Islet precursor cell (in vitro differentiated cells): ENCODE measurements at places on chromosomes 3 and 15.
A peak's percentile ranks its signal among the peaks of the same experiment; 100 is the strongest.

DNA sequence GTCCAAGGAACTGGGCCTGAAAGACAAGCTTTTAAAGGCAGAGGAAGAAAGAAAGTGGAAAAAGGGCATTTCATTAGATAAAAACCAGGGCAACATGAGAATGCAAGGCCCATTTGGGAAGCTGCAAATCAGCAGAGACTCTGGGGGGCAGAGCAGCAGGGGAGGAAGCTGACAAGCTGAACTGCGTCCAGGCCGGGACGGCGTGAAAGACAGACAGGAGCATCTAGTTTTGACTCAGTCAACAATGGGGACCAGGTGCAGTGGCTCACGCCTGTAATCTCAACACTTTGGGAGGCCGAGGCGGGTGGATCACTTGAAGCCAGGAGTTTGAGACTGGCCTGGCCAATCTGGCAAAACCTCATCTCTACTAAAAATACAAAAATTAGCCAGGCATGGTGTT, 69.9 kb downstream of the CDC25A start:
- DNase-seq = no peak

DNA sequence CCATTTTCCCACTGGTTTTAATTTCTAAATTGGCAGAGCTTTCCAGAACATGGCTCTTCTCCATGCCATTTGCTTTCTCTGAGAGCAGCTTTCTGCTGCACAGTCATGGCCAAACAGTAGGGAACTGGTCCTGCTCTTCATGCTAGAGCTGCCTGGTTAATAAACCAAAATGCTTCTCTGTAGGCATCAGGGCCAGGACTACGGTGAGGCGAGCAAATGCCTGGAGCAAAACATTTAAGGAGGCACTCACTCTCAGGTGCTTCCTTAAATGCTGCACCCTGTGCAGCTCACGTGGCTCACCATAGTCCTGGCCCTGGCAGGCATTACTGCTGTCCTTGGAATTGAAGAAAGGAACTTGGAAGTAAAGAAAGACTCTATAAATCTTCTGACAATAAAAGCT, 48.5 kb upstream of the PPP2R3A start:
- no peak for DNase-seq

- no peak for DNase-seq
Measured at GRCh38 chr15:69719527-69720240, 267.1 kb downstream of the RPLP1 start.

- no peak for DNase-seq
Measured at GRCh38 chr3:189309400-189309975, 137.7 kb downstream of the TPRG1 start.

DNA sequence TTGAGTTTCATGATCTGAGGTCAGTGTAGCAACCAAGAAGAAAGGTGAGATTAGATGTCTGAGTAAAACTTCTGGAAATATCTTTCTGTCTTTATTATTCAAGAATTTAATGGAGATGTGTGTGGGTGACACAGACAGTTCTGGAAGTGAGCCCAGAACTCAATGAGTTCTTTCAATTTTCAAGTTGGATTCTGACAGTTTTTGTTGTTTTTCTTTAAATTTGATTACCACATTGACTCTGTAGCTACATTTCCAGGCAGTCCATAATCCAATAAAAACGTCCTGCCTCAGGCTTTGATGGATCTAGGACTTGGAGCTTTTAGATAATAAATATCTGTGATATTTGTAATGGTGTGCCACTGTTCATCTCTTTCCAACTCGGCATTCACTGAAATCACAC, 3.9 kb upstream of the PARP14 start:
- no peak for DNase-seq

GRCh38 chr3:13768453-13768852, 111.4 kb downstream of the WNT7A start:
- peak; percentile 46 for DNase-seq

GRCh38 chr3:77160931-77161497, 121.1 kb downstream of the ROBO2 start:
- DNase-seq = no peak

- no peak for DNase-seq
Measured at GRCh38 chr3:168834558-168834957, 738.8 kb upstream of the GOLIM4 start.

DNA sequence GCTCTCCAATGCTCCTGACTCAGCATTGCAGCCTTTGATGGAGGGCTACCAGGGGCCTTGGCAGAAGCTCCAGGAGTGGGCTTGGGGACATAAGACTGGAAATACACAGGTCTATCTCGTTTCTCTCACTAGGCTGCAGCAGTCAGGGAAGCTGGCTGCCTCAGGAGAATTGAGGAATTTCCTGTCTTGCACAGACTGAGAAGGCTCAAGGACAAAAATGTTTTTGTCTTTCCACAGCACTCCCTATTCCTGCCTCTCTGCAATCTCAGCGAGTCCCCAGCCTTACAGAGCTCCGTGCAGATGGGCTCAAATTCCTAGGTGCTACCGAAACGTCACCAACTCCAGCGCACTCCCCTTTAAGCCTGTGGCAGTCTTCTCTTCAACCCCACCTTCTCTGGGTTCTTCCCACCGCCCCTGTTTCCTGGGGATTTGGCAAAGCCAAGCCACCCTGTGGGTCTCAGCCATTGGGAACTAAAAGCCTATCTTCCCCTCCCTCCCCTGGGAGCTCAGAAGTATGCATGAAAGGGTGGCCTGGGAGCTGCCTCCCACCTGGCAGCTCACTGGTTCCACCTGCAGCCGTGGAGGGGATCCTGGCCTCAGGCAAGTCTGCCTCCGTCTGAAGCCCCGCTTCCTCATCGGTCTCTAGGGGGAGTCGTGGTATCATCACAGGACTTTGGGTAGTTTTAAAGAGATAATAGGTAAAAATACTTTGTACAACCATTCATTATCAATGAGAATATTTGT, 322.6 kb upstream of the FRG2C start:
- DNase-seq = no peak

DNA sequence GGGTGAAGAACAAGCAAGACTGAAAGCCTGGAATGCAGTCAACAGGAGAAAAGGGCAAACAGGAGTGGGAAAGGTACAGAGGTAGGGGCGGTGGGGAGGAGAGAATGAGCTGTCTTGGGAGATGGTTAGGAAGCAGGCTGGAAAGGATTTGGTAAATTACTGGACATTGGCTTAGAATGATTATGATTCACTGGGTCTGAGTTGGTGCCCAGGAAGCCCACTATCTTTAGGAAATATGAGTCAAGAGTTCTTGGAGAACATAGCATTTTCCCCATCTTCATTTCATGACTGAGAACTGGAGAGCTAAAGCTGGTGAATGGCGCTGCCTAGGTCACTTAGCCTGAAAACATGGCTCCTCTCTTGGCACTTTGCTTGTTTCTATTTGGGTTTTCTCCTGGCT, 74.7 kb upstream of the C3orf80 start:
- DNase-seq = no peak

DNA sequence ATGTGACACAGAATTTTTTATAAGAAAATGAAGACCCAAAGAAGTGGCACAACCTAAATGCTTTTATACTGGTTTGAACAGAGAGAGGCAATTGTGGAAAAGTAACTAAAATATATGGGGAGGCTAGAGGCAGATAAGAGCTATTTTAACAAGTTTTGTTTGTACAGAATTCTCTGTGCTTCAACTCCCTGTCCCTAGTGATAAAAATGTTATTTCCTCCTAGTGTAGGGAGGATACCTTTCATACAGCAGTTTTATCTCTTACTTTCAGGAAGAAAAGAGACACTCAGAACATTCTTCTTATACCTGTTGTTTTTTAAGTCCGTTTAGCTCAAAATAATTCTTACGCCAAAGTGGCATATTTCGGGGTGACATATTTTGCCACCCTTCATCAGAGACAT, 21.2 kb upstream of the ZNF639 start:
- DNase-seq = no peak

DNA sequence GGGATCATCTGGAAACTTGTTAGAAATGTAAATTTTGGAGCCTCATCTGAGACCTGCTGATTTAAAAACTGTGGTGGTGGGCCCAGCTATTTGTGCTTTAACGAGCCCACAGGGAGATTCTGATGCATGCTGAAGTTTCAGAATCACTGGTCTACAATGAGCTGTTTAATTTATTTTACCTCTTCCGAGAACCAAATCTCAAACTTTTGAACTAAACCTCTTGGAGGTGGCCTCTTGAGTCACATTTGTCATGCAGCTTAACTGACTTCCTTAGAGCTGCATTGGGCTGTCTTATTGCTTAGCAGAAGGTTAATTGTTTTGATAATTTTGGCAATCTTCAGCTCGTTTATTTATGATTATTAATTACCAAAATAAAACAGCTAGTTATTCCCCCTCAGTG, 112.1 kb upstream of the NPHP3 start:
- DNase-seq = no peak

DNA sequence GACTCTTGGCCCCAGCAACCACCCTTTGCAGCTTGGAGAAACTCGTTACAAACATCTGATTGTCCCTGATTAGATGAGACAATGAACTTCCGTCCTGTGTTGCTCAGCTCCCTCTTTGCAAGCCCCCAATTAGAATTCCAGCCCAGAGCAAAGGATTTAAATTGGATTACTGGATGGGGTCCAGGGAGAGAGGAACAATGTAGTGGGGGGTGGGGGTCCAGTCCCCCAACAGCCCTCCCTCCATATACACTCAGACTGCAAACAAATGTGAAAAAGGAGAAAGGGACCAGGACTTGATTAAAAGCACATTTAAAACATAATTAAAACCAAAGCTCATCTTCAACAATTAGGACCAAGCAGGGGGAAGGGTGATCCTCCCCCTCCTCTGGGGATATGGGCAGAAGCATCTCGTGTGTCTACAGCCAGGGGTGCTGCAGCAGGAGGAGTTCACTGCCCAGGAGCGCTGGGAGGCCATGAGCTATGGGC, 71.7 kb upstream of the TMEM115 start:
- DNase-seq = no peak

DNA sequence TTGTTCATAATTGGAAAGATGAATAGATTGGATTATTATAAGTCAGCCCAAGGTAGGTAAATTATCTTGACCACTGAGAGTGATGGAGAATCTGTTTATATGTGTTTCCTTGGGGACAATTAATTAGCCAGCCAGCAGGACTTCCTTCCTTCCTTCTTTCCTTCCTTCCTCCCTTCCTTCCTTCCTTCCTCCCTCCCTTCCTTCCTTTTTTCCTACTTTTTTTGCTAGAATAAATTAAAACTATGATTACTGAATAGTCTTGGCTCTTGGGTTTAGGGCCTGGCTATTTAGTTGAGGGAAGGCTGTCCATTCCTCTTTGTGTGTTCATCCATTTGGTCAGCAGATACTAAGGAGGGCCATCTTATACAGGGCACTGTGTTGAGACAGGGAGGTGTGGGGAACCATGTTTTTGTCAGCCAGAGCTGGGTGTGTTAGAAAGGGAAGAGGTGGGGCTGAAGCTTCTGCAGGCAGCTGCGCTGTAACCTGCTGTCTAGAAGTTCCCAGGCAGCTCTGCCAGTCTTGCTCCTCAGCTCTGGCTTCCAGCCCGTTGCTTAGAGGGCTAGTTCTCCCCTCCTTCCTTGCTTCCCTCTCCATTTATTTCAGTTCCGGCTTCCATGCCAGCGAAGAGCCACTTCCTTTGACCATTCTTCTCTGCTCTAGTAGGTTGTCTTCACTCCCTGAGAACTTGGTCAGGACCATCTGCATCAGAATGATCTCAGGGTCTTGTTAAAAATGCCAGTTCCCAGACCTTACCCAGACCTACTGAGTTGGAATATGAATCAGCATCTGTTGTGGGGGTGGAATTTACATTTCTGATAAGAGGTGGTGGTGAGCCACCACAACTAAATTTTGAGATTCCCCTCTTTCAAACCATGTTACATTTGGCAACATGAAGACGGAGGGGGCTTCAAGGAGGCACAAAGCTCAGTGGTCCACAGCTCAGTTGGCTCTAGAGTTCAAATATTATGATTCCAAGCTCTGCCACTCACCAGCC, 113.9 kb downstream of the DGKG start:
- DNase-seq = no peak

- no peak for DNase-seq
Measured at GRCh38 chr15:85545185-85545584, 164.8 kb downstream of the AKAP13 start.

DNA sequence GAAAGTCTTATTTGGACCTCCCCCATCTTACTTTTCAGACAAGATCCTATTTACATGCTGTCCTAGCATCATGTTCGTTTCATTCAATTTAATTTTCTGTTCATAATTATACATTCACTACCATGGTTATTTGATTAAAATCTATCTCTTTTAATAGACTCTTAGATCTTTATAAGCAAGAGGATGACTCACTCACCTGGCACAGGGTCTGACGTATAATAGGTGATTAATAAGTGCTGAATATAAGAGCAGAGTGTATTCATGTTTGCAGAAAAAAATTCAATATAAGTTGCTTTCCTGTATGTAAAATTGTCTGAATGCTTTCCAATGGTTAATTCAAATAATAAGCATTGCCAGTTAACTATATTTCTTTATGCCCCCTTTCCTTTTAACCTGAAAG, 165.5 kb upstream of the CBLB start:
- DNase-seq = no peak

GRCh38 chr15:40063563-40064011, 24.6 kb upstream of the SRP14 start:
- DNase-seq = peak; percentile 63

DNA sequence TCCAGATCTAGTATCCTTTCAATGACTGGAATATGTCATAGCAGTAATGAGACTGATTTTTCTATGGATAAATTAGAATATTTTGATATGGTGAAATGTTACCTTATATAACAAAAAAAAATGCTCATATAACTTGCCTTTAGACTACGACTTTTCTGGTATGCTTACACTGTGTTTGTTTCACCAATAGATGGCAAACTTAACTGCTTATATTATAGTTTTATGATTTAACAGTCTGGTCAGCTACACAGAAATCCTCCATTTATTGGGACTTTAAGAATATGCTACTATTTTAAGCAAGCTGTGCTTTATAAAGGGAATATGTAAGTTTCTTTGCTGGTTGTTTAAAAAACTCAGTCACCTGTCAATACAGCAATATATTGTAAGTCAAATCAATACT, 205.6 kb downstream of the VGLL3 start:
- no peak for DNase-seq

- DNase-seq = peak; percentile 72
Measured at GRCh38 chr3:170809007-170809974, 60.7 kb downstream of the RPL22L1 start.
